ENCODE measurements at places on chromosomes 2 and 18. TPM values are rescaled to one million over a fixed set of nuclear protein-coding genes. Genes with fewer than 3 reads are reported as not detected.

DNA sequence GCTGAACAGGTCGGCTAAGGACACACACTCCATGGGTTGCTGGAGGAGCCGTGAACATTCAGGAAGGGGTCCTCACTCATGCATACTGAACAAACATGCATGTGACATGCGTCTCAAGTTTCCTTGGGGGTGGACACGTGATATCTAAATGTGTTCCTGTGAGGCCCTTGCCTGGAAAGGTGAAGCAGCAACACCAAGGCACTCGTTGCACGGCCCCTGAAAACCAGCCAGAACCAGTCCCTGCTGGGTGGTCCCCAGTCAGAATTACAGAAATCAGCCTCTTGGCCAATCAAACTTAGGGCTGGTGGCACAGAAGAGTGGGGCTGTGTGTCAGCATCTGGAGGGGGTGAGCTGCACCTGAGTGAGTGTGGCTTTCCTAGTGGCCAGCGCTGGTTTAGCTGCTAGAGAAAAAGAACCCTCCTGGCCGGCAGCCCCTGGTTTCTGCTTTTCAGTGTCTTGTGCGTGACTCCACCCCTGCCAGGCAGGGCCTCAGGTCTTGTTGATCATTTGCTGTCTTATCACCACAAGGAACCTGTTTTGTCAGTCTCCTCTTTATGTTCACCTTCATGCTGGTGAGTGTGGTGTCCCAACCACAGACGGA, 3.2 kb upstream of the AQP12B start:
- H3K36me3 ChIP-seq, result no peaks in the 10 kb centered on the region
- H3K4me3 ChIP-seq, result no peak overlapping the region
- no peak overlapping the region for H3K27ac ChIP-seq
- no peaks in the 10 kb centered on the region for H3K27me3 ChIP-seq

DNA sequence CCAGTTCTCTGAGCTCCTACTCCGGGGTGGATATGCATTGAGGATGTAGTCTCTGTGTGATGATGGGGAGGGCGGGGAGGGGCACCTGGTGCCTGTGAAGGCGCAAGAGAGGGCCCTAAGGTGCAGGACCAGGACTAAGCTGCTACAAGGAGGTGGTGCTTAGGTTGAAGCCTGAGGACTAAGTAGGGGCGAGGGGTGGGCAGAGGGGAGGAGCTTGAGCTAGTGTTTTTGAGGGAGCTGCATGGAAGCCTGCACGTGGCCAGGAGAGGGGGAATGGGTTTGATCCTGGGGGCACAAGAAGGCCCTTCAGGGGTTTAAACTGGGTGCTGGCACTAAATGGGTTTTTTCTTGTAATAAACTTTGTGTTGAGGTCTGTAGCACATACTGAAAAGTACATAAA, 105.0 kb downstream of the UGGT1 start:
- no peaks in the 10 kb centered on the region for H3K36me3 ChIP-seq
- DNase-seq, result peak; percentile 9
- H3K4me3 ChIP-seq, result no peak overlapping the region
- H3K27ac ChIP-seq, result no peak overlapping the region
- H3K4me1 ChIP-seq, result no peaks in the 10 kb centered on the region

Gene NDC80
- total RNA-seq, result 40.3 TPM

Gene DSG1
- total RNA-seq, result not detected

DNA sequence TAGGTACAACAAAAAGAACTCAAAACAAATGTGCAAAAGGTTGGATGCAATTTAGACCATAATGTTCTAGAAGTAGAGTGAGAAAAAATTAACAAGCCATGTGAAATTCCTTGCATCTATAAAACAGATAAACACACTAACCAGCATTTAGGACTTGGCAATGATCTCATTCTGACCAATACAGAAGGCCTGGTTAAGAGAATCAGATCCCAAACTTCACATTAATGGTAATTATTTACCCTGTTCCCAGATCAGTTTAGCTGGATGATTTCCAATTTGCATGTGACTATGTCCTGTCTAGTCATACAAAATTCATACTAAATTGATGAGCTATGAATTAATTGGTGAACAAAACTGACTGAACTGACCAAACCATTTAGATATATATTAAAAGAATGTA, 98.4 kb upstream of the FIGN start:
- no peaks in the 10 kb centered on the region for H3K27me3 ChIP-seq
- H3K27ac ChIP-seq, result no peak overlapping the region
- no peaks in the 10 kb centered on the region for H3K4me1 ChIP-seq
- no peak overlapping the region for H3K4me3 ChIP-seq

DNA sequence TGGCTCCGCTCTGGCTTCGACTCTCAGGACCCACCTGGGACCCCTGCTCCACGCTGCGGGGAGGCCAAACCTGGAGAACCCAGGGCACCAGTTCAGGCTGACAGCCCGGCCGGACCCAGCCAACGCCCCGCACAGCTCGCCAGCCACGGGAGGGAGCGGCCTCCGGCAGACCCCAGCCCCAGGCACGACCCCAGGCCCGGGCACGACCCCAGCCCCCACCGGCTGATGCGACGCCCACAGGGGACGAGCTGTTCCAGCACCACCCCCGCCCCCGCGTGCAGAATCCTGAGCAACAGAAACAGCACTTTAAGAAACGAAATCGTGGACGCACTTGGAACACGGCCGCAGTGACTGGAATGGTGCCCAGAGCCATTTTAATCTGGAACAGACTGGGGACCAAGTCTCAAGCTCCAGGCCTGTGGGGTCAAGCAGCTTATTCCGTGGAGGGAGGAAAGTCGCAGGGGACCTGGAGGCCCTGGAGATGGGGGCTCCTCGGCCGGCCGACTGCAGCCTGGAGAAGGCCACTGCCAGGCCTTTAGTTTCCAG, 74.2 kb downstream of the MBP start:
- H3K27ac ChIP-seq, result no peak overlapping the region
- DNase-seq, result no peak
- no peaks in the 10 kb centered on the region for H3K27me3 ChIP-seq
- no peak overlapping the region for H3K4me3 ChIP-seq

DNA sequence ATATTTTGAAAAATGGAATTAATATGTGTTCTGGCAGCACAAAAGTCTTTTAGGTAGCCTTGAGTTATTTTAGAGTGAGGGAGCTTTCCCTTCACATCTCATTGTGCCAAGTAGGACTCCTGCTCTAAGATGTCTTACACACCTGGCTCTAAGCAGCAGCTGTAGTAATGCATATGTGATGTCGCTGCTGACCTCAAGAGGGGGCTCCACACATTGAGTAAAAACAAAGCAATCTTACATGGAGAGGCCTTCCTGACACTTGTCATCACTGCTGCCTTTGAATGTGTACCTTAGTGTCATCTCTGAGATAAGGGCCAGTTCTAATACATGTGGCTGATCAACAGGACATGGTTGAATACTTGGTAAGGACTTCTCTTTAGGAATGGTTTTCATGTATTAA, 75.8 kb downstream of the ACTR3 start:
- H3K27me3 ChIP-seq, result no peaks in the 10 kb centered on the region
- DNase-seq, result no peak

Gene NT5DC4
- total RNA-seq, result not detected

GRCh38 chr2:187481543-187481942, 33.5 kb upstream of the CALCRL start:
- H3K27ac ChIP-seq, result no peak overlapping the region
- no peaks in the 10 kb centered on the region for H3K27me3 ChIP-seq
- DNase-seq, result no peak
- H3K4me3 ChIP-seq, result no peak overlapping the region
- no peaks in the 10 kb centered on the region for H3K4me1 ChIP-seq
- no peaks in the 10 kb centered on the region for H3K36me3 ChIP-seq

- H3K4me3 ChIP-seq, result no peak overlapping the region
- no peaks in the 10 kb centered on the region for H3K36me3 ChIP-seq
- H3K4me1 ChIP-seq, result no peaks in the 10 kb centered on the region
- DNase-seq, result no peak
- H3K27ac ChIP-seq, result no peak overlapping the region
Measured at GRCh38 chr2:223108351-223109050, 56.5 kb downstream of the KCNE4 start.

GRCh38 chr2:158325031-158325781, 131.3 kb downstream of the CCDC148 start:
- DNase-seq, result no peak
- no peak overlapping the region for H3K4me3 ChIP-seq
- H3K36me3 ChIP-seq, result no peaks in the 10 kb centered on the region
- no peak overlapping the region for H3K27ac ChIP-seq
- no peaks in the 10 kb centered on the region for H3K27me3 ChIP-seq
- no peaks in the 10 kb centered on the region for H3K4me1 ChIP-seq

- DNase-seq, result no peak
- H3K36me3 ChIP-seq, result no peaks in the 10 kb centered on the region
- H3K27ac ChIP-seq, result no peak overlapping the region
- H3K4me3 ChIP-seq, result no peak overlapping the region
- H3K4me1 ChIP-seq, result 0 out of 2 replicates have a peak, but pooled peaks cover 2% of the 10 kb centered on the region
Measured at GRCh38 chr2:175842996-175843395, 159.1 kb downstream of the LNPK start.

GRCh38 chr2:189467160-189467559, 25.9 kb downstream of the WDR75 start:
- DNase-seq, result no peak
- no peak overlapping the region for H3K27ac ChIP-seq
- peaks cover 40% of the 10 kb centered on the region for H3K36me3 ChIP-seq
- no peaks in the 10 kb centered on the region for H3K4me1 ChIP-seq

GRCh38 chr2:70516596-70516995, 37.0 kb downstream of the TGFA start:
- no peak overlapping the region for H3K27ac ChIP-seq
- H3K4me3 ChIP-seq, result no peak overlapping the region
- no peak for DNase-seq
- no peaks in the 10 kb centered on the region for H3K4me1 ChIP-seq
- H3K27me3 ChIP-seq, result no peaks in the 10 kb centered on the region

Gene AMER3
- total RNA-seq, result 0.19 TPM

DNA sequence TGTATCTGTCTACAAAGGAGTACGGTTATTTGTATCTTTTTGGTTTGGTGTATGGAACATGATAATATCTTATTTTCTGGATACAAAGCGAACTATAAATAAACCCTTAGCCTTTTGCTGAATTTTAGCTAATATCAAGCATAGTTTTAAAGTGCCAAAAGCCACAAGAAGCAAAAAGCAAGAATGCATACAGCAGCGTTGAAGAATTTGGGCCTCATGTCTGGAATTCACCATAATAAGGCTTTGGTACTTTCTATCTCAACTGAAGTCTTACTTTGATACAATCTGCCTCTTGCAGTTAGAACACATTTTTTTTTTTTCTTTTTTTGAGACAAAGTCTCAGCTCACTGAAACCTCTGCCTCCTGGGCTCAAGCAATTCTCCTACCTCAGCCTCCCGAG, 151.5 kb downstream of the ERBB4 start:
- no peaks in the 10 kb centered on the region for H3K27me3 ChIP-seq
- H3K4me3 ChIP-seq, result no peak overlapping the region
- H3K4me1 ChIP-seq, result no peaks in the 10 kb centered on the region

Gene KRTCAP3
- total RNA-seq, result 50.1 TPM

GRCh38 chr2:198102856-198103255, 298.5 kb downstream of the PLCL1 start:
- DNase-seq, result no peak
- no peaks in the 10 kb centered on the region for H3K4me1 ChIP-seq
- no peak overlapping the region for H3K27ac ChIP-seq
- H3K36me3 ChIP-seq, result no peaks in the 10 kb centered on the region
- H3K4me3 ChIP-seq, result no peak overlapping the region

GRCh38 chr2:10142640-10142965, 20.1 kb downstream of the RRM2 start:
- no peak overlapping the region for H3K27ac ChIP-seq
- H3K4me3 ChIP-seq, result no peak overlapping the region
- H3K36me3 ChIP-seq, result peaks cover 4% of the 10 kb centered on the region
- DNase-seq, result no peak
- H3K27me3 ChIP-seq, result 0 out of 2 replicates have a peak, but pooled peaks cover 3% of the 10 kb centered on the region

- no peaks in the 10 kb centered on the region for H3K36me3 ChIP-seq
- DNase-seq, result no peak
- H3K4me1 ChIP-seq, result no peaks in the 10 kb centered on the region
Measured at GRCh38 chr18:62522178-62522503, 684 bp upstream of the ZCCHC2 start.

DNA sequence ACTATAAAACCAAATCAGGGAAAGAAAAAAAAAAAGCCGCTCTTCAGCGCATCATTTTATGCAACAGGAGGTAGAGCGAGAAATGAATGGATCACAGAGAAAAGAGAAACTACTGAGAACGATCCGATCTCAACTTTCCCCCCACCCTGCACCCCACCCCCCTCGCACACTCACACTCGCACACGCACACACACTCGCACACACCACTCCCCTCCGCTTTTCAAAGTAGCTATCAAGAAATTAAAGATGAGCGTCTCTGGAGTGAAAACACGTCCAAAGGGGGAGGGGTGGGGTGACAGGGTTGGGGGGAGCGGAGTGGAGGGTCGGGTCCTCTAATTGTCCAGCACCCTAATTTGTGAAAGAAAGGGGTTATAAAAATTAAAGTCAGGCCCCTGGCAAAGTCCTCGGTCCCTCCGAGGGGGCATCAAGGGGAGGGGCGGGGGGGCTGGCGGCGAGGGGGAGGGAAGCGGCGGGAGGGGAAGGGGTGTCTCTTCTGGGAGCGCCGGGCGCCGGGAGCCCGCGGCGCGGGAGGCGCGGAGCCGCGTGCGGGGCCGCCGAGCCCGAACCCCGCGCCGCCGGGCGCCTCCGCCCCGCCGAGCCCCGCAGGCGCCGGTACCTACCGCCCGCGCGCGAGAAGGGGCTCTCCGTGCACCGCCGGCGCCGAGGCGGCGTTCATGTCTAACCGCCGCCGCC, 428 bp downstream of the TCF4 start:
- peaks cover 3% of the 10 kb centered on the region for H3K4me1 ChIP-seq
- H3K4me3 ChIP-seq, result peak overlapping the region; percentile 60
- no peak for DNase-seq

GRCh38 chr2:181474222-181474881, 17.2 kb downstream of the ITGA4 start:
- H3K27ac ChIP-seq, result no peak overlapping the region
- H3K4me3 ChIP-seq, result no peak overlapping the region
- H3K4me1 ChIP-seq, result no peaks in the 10 kb centered on the region
- no peaks in the 10 kb centered on the region for H3K36me3 ChIP-seq
- DNase-seq, result no peak
- H3K27me3 ChIP-seq, result no peaks in the 10 kb centered on the region

- no peaks in the 10 kb centered on the region for H3K4me1 ChIP-seq
- DNase-seq, result no peak
- no peak overlapping the region for H3K27ac ChIP-seq
Measured at GRCh38 chr2:172698041-172698863, 37.4 kb upstream of the RAPGEF4 start.

Gene CYBRD1
- 12.6 TPM for total RNA-seq

Gene RANBP2
- 95.9 TPM for total RNA-seq

DNA sequence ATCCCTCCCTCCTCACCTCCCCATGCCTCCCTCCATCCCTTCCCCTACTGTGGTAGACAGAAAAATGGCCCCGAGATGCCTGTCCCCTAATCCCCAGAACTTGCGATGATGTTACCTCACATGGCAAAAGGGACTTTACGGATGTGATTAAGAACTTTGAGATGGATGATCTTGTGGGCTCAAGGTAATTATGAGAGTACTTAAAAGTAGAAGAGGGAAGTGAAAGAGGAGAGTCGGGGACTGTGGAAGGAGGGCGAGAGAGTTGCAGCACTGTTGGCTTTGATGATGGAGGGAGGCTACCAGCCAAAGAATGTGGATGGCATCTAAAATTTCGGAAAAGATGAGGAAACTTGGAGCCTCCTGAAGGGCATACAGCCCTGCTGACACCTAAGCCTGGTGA, 66.5 kb downstream of the AGAP1 start:
- H3K27me3 ChIP-seq, result no peaks in the 10 kb centered on the region
- H3K27ac ChIP-seq, result no peak overlapping the region
- no peak overlapping the region for H3K4me3 ChIP-seq
- H3K4me1 ChIP-seq, result peaks cover 7% of the 10 kb centered on the region
- DNase-seq, result no peak

Gene POTEJ
- not detected for total RNA-seq
